Stimulated activated CD8-positive, alpha-beta memory T cell treated with anti-CD3 and anti-CD28 coated beads, Interleukin-7, amount 100 ng/mL, for 1 hour (primary cell): ENCODE measurements at places on chromosomes 12 and 14.

DNA sequence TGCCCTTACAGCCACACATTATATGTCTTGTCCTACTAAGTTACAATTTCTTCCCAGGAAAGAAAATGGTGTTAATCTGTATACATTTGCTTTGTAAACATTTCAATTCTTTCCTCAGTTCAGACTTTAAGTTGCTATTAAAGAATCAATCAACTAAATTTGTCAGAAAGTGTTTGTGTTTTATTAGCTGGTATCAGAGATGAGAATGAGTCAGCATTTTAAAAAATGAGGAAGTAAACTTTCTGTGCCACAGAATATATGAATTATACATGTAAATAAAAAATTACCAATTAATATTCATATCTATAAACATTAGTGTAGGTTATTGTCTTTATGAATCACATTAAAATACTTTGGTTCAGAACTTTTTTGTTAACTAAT lies 82.0 kb downstream of the LMO3 start:
- no peak for DNase-seq

DNA sequence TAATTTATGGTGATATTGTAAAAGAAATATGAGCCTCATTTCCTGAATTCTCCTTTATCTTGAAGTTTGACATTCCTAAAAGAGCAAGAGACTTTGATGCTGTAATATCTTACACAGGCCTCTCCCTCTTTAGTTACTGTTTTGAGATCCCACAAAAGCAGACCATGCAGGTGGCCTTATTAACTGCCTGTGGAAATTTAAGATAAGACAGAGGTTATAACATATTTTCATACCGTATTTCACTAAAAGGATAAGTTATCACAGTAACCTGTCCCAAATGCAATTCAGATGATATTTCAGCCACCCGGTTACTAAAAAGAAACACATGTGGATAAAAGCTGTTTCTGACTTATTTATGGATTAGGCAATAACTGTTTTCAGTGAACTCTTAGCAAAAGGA lies 150.1 kb downstream of the NAV3 start:
- no peak for DNase-seq

DNA sequence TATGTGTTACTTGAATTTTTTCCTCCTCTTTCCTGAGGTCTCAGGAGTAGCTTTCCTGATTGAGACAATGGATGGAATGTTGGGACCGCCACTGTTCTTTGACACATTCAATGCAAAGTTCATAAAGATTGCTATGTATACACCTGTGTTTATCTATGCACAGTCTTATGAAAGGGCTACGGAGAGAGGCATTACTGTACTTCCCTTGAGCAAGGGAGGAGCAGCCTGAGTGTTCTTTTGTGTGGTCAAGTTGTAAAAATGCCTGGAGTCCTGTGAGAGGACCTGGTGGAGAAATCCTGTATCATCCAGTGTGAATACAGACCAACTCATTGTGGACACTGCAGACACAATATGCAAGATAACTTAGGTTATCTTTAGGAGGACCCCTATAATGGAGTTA lies 1.2 kb downstream of the SRGAP1 start:
- DNase-seq = no peak

GRCh38 chr14:35369701-35370191 lies 34.8 kb downstream of the NFKBIA start:
- no peak for DNase-seq

DNA sequence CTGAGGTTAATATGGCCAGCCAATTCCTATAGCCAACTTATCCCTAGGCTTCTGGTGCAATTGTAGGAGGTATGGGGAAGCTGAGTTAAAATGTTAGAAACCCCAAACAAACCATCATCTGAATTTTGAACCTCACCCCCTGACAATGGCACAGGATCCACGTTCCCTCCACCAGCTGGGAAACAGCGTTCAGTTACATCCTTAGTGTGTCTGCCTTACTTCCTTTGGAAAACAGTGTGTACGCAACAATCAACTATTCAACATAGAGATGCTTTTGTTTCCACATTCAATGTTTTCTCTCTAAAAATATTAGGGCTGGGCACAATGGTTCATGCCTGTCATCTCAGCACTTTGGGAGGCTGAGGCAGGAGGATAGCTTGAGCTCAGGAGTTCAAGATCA lies 203.4 kb downstream of the TTC7B start:
- no peak for DNase-seq

GRCh38 chr12:104963757-104964156 lies 5.7 kb upstream of the SLC41A2 start:
- no peak for DNase-seq

- DNase-seq = peak; percentile 70
These were observed at the start of gene PPP1R3E for GRCh38 chr14:23302290-23303225. TSS of gene PPP1R3E (minus strand) at chr14:23302859. CDS start at chr14:23302576, 283 bp downstream.

DNA sequence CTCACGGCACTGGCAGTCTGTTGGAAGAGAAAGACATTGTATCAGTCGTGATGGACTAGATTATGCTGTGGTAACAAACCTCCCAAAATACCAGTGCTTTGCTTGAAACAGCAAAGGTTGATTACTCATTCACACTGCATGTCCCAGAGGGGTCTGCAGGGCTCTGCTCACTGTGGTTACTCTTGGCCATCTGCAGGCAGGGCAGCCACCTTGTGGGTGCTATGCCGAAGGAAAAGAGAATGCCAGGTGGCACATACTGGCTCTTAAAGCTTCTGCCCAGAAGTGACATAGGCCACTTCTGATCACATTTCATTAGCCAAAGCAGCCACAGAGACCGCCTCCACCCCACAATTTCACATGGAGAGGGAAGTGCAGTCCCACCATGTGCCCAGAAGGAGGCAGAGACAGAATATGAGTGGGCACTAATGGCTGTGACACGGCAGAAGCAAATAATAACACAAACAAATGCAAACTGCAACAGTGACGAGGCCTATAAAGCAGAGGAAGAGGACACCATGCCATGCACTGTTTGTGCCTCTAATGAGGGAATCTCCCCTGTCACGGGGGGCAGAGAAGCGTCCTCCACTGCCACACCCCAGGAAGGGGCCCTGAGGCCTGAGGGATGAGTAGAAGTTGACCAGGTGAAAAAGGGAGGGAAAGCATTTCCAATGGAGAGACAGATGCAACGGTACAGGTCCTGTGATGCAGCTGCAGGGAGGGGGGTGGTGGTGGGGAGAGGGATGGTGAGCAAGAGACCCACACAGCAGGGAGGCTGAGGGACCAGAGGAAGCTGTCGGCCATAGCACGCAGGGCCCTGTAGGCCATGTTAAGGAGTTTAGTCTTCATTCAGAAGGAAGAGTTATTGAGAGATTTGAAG lies 51.7 kb upstream of the KICS2 start:
- DNase-seq = no peak

GRCh38 chr14:94844593-94845152 lies 74.8 kb upstream of the GSC start:
- no peak for DNase-seq

- no peak for DNase-seq
These were observed 130.0 kb upstream of the NPAS3 start for GRCh38 chr14:32808644-32809043.

GRCh38 chr12:96285158-96285557 lies 91.0 kb downstream of the ELK3 start:
- DNase-seq = no peak
